Activated CD4-positive, alpha-beta T cell treated with anti-CD3 and anti-CD28 coated beads, Interleukin-2, amount 50 U/mL, for 1 hour (primary cell): ENCODE measurements at places on chromosomes 16 and 17.

DNA sequence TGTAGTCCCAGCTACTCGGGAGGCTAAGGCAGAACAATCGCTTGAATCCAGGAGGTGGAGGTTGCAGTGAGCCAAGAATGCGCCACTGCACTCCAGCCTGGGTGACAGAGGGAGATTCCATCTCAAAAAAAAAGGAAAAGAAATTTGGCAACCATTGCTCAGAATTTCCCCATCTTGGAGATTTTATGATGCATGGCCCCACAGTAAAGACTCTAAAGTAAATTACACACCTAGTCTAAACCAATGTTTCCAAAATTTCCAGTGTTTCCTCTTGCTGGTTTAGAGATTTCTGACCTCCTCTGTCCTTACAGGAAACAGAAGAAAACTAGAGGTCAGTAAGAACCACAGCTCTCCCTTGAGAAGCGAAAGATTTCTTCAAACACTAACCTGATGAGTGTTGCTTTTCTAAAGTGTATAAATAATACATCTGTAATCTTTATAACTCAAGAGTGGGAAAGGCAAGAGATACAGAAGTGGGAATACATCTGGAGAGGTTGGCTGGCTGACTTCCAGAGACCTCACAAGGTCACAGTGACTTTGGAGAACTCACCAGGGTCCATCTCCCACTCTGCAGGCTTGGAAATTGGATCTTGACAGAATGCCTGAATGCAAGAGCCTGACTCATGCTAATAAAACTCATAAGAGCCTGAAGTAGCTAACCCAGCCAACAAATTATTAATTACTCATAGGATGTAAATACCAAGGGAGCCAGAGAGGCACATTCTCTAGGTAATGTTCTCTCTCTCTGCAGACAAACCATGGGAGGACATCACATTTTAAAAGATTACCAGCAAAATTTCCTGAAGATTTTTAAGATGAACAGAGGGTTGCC lies 8.8 kb downstream of the ADAT1 start:
- no peak for DNase-seq

- no peak for DNase-seq
Measured at GRCh38 chr16:78065319-78065718, 34.1 kb upstream of the WWOX start.

- DNase-seq, result no peak
Measured at GRCh38 chr17:63171428-63172393, 205.7 kb downstream of the TANC2 start.

GRCh38 chr17:31392856-31393748 lies 1.6 kb downstream of the RAB11FIP4 start:
- no peak for DNase-seq

DNA sequence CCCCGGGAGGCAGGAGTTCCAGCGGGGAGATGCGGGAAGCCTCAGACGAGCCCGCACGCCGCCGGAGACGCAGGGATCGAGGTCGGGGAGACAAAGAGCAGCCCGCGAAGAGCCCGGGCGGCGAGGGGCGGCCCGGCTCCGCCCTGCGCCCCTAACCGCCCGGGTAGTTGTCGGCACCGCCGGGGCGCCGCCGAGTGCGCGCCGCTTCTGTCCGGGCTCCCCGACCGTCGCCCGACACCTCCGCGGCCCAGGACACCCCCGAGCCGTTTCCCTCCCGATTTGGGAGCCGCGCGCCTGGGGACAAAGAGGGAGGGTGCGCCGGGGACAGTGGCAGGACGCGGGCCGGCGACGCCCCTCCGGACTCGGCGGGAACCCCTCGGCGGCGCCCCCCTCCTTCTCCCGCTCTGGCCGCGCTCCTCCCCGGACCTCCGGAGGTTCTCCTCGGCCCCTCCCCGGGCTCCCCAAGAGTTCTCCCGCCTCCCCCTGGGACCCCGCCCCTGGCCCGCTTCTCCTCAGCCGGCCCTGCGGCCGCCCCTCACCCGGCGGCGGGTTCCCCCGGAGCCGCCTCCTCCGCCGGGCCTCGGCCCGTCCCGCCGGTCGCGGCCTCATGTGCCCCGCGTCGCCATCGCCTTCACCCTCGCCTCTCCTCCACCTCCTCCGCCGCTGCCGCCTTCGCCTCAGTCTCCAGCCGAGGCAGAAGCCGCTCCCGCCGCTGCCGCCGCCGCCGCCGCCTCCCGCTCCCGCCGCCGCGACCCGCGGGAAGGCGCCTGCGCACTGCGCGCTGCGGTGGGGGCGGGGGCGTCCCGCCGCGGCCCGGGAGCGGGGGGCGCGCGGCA lies at the start of gene GJC1:
TSS of gene GJC1 (minus strand) at position 765 of the 836 bp plus-strand sequence. CDS start 24,470 bp downstream, outside the sequence.
- peak; percentile 5 for DNase-seq

- no peak for DNase-seq
Measured at GRCh38 chr17:62693616-62694409, 66.3 kb downstream of the MRC2 start.

DNA sequence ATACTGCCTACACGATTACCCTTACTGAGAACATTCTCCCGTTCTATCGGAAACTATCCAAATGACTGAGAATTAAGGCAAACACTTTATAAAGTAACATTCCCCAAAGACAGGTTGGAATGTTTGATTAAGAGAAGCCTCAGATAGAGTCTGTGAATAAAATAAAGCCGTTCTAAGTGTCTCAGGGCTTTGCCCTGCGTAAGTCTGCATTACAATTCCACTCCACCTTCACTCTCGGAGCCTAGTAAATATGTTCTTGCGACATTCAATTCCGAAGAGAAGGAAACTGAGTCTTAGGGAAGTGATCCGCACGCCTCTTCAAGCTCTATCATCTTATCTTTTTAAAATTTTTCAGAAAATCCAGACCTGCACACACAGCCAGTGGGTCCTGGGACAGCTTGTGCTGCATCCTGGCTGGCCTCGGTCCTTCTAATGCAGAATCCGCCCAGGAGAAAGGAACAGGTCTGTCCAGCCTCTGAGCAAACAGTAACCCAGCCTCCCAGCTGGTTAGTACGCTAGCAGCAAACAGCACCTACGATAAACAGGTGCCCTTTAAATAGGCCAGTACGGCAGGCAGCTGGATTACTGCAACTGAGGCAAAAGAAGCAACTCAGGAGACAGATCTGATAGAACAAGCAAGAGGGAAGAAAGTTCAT lies 254.1 kb upstream of the IRX3 start:
- DNase-seq, result no peak

- DNase-seq, result no peak
Measured at GRCh38 chr17:51004249-51004648, 116.4 kb downstream of the SPAG9 start.

GRCh38 chr16:31043352-31043751 lies 10.0 kb downstream of the STX4 start:
- no peak for DNase-seq

DNA sequence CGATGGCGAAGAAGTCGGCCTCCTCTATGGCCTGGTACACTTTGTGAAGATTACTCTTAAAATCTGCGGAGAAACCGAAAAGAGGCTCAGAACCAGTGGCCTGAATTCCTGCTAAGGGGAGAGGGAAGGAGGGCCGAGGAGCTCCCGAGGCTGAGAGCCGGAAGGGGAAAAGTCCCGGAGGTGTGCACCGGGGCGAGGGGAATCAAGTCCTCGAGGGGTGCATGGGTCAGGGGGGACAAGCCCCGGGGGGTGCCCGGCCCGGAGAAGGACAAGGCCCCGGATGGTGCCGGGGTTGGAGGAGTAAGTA lies 495 bp downstream of the PARN start:
- no peak for DNase-seq
